ENCODE measurements at places on chromosomes 12 and 14. TPM values are rescaled to one million over a fixed set of nuclear protein-coding genes. Genes with fewer than 3 reads are reported as not detected.

DNA sequence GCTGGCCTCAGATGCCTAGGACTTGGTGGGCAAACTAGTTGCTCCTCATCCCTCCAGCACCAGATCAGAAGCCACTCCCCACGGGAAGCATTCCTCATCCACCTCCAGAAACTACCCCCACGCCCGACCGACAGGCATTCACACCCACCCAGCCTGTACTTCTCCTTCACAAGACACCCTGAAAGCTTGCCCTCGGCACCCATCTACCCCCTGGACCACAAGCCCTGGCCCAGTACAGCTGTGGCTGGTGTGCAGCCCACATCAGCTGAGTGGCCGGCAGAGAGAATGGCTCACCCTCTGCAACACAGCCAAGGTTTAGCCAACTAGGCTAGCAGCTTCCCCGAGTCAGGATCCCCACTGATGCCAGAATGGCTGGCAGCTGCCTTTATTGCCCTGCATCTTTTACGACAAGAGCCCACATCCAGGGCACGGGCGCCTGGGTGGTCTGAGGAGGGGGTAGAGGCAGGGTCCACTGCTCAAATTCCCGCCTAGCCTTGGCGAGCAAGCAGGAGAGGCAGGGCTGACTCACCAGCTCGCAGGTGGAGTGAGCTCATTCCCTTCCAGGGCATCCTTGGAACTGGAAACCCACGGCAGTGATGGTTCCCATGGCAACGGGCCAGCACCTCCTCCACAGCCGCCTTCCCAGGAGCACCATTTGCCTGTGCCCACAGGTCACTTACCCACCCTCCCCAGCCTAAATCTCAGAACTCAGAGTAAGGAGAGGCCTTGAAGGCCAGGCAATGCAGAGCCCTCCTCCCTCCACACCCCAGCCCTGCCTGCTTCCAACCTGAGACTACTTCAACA, 17.1 kb downstream of the ACTN1 start:
- DNase-seq, result no peak

GRCh38 chr14:69175130-69175529, 16.2 kb upstream of the EXD2 start:
- no peak for DNase-seq

DNA sequence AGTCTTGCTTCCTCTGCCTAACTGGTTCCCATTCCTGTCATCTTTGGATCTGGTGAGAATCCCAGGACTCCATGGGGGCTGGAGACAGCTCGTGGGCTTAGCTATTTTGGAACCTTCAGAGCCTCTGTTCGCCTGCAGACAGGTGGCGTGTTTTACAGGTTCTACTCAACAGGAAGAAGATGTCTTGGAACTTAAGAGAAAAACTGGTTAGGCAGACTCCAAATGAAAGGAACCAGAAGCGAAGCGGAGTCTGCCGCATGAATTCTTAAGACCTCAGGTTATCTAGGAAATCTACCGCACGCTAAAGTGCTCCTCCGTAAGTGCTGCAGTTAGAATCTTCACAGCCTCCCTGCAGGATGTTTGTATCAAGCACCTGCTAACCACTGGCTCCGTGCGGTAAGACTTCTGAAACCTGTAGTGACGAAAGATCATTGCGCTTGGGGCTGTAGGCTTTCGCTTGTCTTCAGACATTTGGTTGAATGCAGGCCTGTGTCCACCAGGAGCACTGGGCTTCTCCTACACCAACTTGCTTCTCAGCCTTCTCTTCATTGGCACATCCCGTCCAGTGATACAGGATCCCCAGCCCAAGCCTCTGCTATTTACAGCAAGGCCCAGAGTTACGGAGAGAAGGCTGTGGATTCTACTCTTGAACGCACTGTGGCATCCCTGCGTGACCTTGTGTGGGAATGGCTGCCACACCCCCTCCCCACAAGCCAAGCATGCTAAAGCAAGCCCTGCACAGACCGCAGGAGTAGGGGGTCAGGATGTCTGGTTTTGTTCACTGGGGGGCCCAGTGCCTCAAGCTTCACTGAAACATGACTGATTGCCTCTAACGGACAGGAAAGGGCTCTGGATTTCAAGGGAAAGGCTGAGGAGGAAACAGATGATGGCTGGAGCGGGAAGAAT, 35.0 kb downstream of the ACADS start:
- no peak for DNase-seq

The NPFF gene
- not detected for polyA plus RNA-seq

The SERPINA9 gene
- polyA plus RNA-seq, result not detected
